Activated T-helper 2 cell treated with anti-CD3 and anti-CD28 coated beads, Interferon-gamma antibody, Interleukin-2, Interleukin-4, amounts not matched to agents 10 μg/mL and 5 μg/mL and 100 μg/mL, durations not matched to agents 14 hours and 24 hours and 36 hours (primary cell): ENCODE measurements at places on chromosomes 5 and 9. TPM values are rescaled to one million over a fixed set of nuclear protein-coding genes. Genes with fewer than 3 reads are reported as not detected.

The SLC34A3 gene
- total RNA-seq: not detected in 2 replicates

The RNF208 gene
- 9.5 and 10.1 TPM in 2 replicates for total RNA-seq

The TRIM7 gene
- total RNA-seq: 3.9 and 4.8 TPM in 2 replicates

The PRRX2 gene
- 5.0 and 5.1 TPM in 2 replicates for total RNA-seq

The DRD1 gene
- not detected in 2 replicates for total RNA-seq
